Stimulated activated CD8-positive, alpha-beta memory T cell treated with anti-CD3 and anti-CD28 coated beads, Interleukin-2, amount 100 ng/mL, for 1 hour (primary cell): ENCODE measurements at places on chromosomes 3 and 15.

DNA sequence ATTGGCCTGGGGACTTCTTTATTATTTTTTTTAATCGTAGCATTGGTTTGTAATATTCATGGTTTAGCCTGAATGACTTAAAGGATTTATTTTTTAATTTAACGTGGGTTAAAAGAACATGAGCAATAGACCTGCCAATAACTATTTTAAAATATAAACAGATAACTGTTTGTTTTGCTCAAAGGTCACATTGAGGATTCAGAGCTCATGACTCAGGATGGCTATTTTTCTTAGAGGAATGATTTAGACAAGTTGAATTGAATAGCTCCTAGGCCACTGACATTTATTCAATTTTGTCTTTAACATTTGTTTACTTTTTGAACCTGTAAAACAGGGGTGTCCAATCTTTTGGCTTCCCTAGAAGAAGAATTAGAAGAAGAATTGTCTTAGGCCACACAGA lies 68.5 kb downstream of the ITPR1 start:
- no peak for DNase-seq

DNA sequence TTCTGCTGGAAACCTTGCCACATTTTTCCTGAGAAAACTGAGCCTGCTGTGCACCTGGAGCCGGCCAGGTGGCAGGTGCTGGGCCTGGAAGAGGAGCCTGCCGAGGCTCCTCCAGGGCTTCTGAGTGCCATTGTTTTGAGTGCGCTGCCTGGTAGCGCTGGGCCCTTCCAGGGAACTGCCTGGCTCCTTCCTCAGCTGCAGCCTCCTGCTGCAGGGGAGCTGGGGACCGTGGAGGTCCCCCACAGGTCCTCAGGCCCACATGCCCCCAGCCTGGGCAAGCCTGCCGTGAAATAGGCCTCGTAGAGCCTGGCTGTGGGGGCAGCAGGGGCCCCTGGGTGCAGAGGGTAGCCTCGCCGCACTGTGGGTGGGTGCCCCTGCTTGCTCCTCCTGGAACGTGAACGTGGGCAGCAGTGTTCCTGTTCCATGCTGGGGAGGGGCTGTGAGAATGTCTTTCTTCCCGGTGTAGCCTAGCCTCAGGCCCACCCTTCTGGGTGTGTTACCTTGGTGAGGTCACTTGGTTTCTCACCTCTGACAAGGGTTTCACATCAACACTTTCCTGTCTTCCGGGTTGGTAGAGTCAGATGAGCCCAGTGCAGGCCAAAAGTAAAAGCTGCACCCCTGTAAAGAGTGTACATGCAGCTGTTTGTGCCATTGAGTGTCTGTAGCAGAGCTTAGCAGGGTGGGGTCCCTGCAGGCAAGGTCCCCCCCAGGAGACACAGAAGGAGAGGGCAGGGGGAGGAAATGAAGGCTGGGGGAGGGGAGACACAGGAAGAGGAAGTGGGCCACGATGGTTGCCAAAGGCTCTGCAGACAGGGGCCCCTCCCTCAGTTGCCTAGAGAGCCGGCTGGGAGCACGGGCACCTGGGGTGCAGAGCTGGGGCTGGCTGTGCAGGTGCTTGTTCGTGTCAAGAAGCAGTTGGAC lies 34.5 kb downstream of the KLF13 start:
- peak; percentile 59 for DNase-seq

- DNase-seq = no peak
Measured at GRCh38 chr3:111998636-111999483, at the start of gene TAGLN3. Gene TAGLN3, plus strand, starts transcription at chr3:111998922. Its CDS starts 501 bp downstream, at chr3:111999423.

- DNase-seq = no peak
Measured at GRCh38 chr15:59948924-59949613, 55.0 kb upstream of the FOXB1 start.

- DNase-seq = no peak
Measured at GRCh38 chr3:41975416-41976103, 13.7 kb upstream of the ULK4 start.

- no peak for DNase-seq
Measured at GRCh38 chr3:130014526-130014925, 40.0 kb downstream of the TRH start.

- no peak for DNase-seq
Measured at GRCh38 chr15:67559158-67559557, 16.7 kb downstream of the MAP2K5 start.

GRCh38 chr3:69866988-69867720 lies 127.9 kb downstream of the MITF start:
- no peak for DNase-seq

DNA sequence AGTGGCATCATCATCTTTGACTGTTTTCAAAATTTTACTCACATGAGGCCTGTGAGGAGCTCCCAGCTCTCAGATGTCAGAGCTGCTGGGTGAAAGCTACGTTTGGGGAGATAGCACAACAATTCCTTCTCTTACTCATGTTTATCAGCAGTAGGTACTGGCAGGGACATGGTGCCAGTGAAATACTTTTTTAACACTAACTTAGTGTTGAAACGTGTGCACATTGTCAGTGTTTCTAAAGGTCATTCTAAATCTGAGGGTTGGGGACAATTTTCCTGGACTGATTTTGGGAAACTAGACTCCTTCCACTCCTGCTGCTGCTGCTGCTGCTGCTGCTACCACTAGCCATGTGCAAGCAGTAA lies 487.4 kb downstream of the PDCD6IP start:
- DNase-seq = no peak

DNA sequence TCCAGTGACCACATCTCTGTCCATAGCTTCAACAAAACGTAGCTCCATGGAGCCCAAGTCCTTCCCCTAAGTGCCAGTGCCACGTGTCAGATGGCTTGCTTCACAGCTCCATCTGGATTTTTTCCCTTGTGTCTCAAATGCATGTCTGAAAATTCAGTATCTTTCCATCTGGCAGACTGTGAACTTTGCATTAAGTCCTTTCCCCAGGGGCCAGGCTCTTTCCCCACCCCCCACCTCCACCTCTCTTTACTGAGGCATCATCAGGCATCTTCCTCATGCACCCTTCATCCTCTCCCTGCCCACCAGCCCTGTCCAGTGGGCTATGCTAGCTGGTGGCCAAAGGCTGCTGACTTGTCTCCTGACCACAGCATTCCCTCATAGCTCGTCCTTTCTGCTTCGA lies 53.7 kb downstream of the PDIA5 start:
- DNase-seq = no peak

- DNase-seq = no peak
Measured at GRCh38 chr15:85935182-85935581, 140.5 kb upstream of the KLHL25 start.

- DNase-seq = no peak
Measured at GRCh38 chr3:73874606-73875369, 250.0 kb upstream of the PDZRN3 start.

- DNase-seq = no peak
Measured at GRCh38 chr3:159620873-159621272, 367.8 kb upstream of the IL12A start.

GRCh38 chr3:30766522-30766921 lies 127.9 kb downstream of the GADL1 start:
- DNase-seq = no peak

GRCh38 chr15:85019815-85020590 lies 38.3 kb downstream of the PDE8A start:
- no peak for DNase-seq

GRCh38 chr3:185715091-185715490 lies 109.8 kb downstream of the IGF2BP2 start:
- DNase-seq = no peak

- DNase-seq = no peak
Measured at GRCh38 chr3:61724801-61725200, 163.4 kb downstream of the PTPRG start.

GRCh38 chr3:69137005-69137404 lies 14.6 kb upstream of the LMOD3 start:
- no peak for DNase-seq

- no peak for DNase-seq
Measured at GRCh38 chr3:4772171-4772804, 206.9 kb upstream of the BHLHE40 start.

DNA sequence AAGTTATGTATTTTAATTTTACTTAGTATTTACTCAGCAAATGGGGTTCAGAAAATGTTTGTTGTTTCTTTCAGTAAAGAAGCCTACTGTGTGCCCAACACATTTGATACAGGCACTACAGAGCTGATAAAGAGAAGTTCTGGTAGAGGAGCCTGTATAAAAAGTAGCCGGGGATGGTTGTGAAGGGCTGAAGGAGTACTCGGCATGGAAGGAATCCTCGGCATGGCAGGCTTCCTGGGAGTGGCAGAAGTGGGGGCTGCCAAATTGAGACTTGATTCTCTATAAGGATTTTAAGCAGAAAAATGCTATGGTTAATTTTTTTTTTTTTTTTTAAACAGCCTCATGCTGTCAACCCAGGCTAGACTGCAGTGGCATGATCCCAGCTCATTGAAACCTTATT lies 9.3 kb downstream of the ARL13B start:
- no peak for DNase-seq

DNA sequence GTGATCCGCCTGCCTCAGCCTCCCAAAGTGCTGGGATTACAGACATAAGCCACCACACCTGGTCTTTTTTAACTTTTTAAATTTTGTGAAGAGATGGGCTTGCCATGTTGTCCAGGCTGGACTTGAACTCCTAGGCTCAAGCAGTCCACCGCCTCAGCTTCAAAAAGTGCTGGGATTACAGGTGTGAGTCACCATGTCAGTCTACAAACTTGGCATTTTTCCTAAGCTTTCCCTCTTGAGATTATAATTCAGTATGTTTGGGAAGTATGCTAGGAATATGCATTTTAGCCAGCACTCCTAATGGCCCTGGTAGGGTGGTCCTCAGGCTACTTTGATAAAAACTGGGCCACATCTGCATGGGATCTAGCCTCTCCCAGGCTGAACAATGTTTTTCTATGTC lies 4.4 kb downstream of the WDR73 start:
- no peak for DNase-seq

GRCh38 chr3:176430244-176431037 lies 766.8 kb downstream of the TBL1XR1 start:
- DNase-seq = no peak

- DNase-seq = no peak
Measured at GRCh38 chr3:103048068-103048722, 613.4 kb downstream of the ZPLD1 start.

- DNase-seq = no peak
Measured at GRCh38 chr3:81829937-81830336, 68.5 kb upstream of the GBE1 start.

DNA sequence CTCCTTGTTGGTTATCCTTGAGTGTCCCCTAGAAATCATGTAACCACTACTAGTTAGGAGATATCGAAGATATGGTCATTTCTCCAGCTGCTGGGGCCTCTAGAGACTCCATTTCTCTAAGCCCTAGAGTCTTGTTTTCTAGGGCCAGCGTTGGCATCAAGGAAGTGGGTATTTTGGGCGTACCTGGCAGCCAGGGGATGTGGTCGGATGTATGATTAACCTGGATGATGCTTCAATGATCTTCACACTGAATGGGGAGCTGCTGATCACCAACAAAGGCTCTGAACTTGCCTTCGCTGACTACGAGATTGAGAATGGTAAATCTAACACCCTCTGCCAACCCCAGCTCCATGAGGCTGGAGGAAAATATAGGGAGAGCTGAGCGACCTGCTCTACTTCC lies 325.5 kb downstream of the RYR3 start:
- no peak for DNase-seq

DNA sequence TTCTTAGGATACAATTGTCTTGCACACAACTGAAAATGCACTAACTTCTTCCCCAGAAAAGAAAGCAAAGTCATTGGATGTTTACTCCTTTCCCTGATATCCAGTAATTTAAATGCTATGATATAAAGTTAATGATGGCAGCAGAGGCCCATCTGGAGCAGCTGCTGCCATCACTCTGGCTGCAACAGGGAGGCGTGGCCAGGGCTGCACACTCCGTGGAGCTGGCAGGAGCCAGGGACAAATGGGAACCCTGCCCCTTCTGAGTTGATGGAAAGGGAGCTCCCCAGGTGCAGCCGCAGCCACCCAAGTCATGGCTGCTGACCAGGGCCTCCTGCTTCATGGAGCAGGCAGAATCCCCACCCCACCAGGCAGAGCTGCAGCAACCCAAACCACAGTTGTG lies 72.6 kb upstream of the ALDH1A3 start:
- no peak for DNase-seq

- no peak for DNase-seq
Measured at GRCh38 chr3:66665021-66665695, 164.3 kb upstream of the LRIG1 start.

GRCh38 chr3:99823723-99824711 lies 6.4 kb downstream of the CMSS1 start:
- no peak for DNase-seq

GRCh38 chr15:65980824-65981456 lies 111.6 kb downstream of the RAB11A start:
- DNase-seq = no peak

DNA sequence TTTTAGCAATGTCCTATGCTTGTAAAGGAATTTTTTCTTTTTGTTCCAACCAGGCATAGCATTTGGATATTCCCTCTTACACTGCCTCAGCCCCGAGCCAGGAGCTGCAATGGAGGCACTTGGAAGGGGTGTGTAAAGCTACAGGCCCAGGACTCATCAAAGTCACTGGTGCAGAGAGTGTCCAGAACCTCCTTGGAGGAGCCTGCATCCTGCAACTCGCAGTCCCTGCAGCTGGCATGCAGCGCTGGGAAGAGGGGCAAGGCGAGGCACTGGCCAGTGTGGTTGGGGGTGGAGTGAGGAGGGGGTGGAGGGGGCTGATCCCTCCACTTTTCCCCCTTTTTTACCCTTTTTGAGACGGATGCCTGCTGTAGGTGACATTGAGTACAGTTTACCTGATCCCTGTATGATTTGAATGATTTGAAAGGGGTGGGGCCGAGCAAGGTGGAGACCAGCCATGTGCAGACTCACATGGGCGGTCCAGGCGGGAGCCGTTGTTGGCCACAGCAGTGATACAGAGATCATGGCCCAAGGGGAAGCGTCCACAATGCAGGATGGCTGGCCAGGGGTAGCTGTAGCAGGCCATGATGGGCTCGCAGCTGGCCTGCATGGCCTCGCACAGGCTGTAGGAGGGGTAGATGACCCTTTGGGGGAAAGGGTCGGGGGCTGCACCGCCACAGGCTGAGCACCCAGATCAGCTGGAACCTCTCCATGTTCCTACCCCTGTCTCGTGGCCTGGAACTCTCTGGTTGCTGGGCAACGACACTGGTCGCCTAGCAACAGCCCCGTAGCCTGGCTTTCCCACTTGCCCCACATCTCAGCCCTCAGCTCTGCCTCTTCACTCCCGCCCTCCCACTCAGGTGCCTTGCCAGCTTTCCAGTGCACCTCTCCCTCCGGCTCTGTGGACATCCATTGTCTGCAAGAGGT lies 7.9 kb downstream of the P4HTM start:
- DNase-seq = no peak

DNA sequence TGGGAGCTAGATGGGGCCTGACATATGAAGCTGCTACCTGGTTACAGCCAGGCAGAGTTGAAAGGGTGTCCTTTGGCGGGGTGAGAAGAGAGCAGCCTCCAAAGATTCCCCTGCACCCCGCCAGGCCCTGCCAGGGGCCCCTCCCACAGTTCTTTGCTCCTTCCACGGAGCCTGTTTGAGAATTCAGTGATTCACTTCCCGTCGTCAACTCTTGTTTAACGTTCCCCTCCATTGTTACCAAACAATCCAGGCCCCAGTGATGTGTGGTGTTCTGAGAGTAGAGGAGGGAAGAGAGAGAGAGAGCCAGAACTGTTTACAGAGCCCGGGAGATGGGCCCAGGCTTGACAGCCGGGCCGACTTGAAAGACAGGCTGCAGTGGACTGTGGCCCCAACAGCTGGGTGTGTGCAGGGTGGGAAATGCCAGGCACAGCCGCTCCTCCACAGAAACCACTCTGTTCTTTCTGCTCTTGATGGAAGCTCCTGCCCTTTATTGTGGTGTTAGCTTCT lies 81.5 kb downstream of the SMAD3 start:
- DNase-seq = no peak
